Left cardiac atrium (tissue), 4 donors: ENCODE measurements at places on chromosomes 7 and 10. TPM values are rescaled to one million over a fixed set of nuclear protein-coding genes. Genes with fewer than 3 reads are reported as not detected.
A peak's percentile ranks its signal among the peaks of the same experiment; 100 is the strongest.

- no peak for DNase-seq
Observed at GRCh38 chr7:102463841-102464576, 654 bp downstream of the ALKBH4 start.

Gene HOXA9
- total RNA-seq, result not detected

Gene WNT16
- total RNA-seq, result not detected

DNA sequence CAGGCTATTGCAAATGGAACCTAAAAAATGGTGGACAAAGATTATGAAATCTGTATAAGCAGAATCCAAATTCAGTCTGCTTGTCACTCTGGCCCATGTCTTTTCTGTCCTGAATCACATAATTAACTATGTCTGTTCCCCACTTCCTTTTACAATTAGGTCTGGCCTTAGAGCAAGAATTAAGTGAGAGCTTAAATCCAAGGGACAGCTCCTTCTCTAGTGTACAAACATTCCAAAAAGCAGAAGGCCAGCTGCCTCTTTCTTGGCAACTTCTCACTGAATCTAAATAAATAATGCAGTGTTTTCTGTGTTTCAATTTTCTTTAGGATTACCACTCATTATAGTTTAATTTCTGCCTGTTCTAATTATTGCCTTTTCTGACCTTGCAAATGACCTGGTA is 39.3 kb upstream of the NEBL start:
- no peak for DNase-seq

- no peak for DNase-seq
Observed at GRCh38 chr10:77236700-77237099, 400.9 kb downstream of the KCNMA1 start.

Gene HOXA11
- total RNA-seq, result not detected

Gene CHRM2
- total RNA-seq, result 90.7 TPM

DNA sequence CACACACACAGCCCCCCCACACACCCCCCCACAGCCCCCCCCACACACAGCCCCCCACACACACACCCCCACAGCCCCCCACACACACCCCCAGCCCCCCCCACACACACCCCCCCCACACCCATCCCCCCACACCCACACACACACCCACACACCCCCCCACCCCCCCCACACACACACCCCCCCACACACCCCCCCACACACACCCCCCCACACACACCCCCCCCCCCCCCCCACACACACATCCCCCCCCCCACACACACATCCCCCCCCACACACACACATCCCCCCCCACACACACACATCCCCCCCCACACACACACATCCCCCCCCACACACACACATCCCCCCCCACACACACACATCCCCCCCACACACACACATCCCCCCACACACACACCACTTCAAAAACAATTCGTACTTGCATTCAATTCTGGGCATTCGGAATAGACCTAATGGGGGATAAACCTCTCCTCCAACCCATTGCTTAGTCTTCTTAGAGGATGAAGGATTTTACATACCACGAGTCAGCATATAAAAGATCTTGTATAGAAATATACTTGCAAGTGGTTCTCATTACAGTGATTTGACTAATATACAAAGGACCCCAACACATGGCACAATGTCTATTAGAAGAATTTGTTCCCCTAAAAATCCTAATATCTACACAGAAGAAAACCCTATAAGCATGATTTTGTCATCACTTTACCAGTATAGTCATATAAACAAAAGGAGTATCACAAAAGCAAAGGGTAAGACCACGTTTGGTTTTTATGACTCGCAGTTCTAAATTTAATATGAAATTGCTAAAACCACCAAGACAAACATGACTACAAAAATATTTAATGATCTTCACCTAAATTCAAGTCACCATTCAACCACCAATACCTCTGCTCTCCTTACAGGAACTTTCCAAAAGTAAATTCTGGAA is 80.9 kb downstream of the DIP2C start:
- DNase-seq, result no peak

DNA sequence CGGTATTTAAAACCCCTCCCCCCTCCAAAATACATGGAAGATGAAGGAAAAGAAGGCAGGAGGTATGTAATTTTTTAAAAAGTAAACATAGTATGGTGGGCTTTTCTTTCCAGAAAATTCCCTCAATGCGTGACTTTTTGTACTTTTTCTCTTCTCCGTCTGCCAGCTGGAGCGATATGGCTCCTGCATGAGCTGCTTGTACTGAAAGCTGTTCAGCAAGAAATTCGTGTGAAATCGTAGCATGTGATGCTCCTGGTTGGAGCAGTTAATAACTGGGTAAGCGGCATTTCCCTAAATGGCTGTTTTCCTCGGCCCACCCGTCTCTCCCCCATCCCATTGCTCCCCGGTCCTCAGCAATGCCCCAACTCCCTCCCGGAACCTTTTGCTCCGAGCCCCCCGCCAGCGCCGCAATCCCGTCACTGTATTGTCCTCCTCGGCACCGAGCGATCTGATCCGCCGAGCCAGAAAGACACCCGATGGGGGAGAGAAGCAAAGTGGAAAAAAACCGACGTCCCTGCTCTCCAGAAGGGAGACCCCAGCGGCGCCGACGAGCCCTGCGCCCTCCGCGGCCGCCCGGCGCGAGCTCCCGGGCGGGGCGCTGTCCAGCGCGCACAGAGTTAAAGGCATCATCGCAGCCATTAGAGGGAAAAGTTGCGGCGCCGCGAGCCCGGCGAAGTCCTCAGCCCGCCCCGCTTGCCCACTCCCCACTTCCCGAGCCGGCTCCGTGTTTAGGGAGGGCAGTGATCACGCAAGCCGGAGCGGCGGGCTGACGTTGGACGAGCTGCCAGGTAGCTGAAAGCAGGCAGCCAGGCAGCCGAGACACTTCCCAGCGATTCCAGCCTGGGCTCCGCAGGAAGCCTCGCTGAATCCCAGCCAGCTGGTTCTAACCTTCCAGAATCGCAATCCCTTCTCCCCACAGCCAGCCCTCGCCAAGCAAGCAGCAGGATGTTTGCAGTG is at the start of gene VSTM2A:
TSS of gene VSTM2A (plus strand) at position 707 of the 957 bp plus-strand sequence. CDS start 356 bp downstream, outside the sequence.
- no peak for DNase-seq

Gene OR6V1
- not detected for total RNA-seq

GRCh38 chr7:121837462-121837861 is 35.5 kb upstream of the PTPRZ1 start:
- DNase-seq, result no peak

DNA sequence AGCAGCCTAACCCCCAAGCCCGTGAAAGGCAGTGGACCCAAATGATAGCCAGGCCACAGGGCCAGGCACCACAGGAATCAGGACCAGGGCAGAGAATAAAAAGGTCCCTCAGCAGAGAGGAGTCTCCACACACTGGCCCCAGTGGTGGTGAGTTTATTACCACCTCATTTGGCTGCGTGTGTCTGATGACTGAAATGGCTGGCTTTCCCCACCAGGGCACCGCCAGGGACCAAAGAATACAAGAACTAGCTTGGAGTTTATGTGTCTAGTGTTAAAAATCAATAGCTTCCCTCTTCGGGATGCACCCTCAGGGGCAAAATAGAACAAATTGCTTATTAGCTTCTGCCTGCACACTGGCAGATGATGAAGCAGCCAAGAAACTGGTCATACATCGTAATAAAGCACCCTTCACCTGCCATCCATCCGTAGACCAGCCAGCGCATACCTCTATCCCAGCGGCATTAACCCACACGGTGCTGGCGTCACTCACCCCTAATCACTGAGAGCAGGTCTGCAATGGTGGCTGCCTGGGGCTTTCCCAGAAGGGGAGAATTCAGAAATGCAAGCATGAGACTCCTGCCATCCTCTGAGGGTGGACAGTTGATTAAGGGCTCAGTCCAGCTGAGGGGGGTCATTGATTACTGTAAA is 223.7 kb upstream of the ZMIZ1 start:
- no peak for DNase-seq

GRCh38 chr7:16563281-16564022 is 36.8 kb downstream of the LRRC72 start:
- DNase-seq, result no peak

DNA sequence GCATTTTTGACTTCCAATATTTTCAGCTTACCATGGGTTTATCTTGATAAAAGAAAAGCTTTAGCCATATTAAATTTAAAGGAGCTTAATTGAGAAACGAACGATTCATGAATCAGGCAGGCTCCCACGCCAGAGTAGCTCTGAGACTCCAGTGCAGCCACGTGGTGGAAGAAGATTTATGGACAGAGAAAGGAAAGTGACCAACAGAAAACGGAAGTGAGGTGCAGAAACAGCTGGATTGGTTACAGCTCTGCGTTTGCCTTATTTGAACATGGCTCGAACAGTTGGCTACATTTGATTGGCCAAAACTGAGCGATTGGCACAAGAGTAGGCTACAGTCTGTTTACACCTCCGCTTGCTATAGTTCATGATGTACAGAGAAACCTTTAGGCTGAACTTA is 395.4 kb downstream of the GATA3 start:
- no peak for DNase-seq

- DNase-seq, result no peak
Observed at GRCh38 chr10:96747734-96748550, 27.6 kb upstream of the PIK3AP1 start.

- peak; percentile 3 for DNase-seq
Observed at GRCh38 chr10:129764011-129764900, 199.8 kb downstream of the EBF3 start.

GRCh38 chr7:107902381-107902780 is 11.4 kb downstream of the DLD start:
- no peak for DNase-seq

Gene VPS37D
- total RNA-seq, result 2.5 TPM

Gene BAIAP2L1
- 2.4 TPM for total RNA-seq

Gene ALOX5
- 11.9 TPM for total RNA-seq

DNA sequence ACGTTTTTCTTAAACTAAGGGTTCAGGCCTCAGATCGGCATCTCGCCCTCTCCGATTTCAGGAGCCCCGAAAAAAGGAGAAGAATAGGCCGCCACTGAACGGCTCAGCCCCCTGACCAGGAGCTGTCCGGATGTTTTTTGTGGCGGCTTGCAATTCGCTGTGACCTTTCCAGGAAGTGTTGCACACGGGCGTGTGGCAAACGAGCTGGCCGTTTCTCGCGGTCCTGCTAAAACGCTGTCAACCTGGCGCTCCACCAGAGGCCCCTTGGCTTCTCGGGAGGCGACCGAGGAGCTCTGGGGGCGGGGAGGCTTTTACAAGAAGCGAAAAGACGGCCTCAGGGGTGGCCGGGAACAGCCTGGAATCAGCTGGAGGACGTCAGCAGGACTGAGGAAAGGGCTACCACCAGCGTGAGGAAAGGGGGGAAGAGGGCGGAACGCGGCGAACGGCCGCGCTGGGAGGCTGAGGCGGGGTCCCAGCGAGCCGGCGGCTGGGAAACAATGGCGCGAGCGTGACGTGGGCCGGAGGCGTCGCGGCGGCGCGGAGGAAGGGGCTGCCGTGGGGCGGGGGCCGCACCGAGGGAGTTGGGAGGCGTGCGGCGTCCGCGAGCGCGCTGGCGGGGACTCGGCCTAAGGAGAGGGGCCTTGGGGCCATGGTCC is 493 bp downstream of the NT5C2 start:
- peak; percentile 90 for DNase-seq

Gene EFCAB10
- not detected for total RNA-seq

DNA sequence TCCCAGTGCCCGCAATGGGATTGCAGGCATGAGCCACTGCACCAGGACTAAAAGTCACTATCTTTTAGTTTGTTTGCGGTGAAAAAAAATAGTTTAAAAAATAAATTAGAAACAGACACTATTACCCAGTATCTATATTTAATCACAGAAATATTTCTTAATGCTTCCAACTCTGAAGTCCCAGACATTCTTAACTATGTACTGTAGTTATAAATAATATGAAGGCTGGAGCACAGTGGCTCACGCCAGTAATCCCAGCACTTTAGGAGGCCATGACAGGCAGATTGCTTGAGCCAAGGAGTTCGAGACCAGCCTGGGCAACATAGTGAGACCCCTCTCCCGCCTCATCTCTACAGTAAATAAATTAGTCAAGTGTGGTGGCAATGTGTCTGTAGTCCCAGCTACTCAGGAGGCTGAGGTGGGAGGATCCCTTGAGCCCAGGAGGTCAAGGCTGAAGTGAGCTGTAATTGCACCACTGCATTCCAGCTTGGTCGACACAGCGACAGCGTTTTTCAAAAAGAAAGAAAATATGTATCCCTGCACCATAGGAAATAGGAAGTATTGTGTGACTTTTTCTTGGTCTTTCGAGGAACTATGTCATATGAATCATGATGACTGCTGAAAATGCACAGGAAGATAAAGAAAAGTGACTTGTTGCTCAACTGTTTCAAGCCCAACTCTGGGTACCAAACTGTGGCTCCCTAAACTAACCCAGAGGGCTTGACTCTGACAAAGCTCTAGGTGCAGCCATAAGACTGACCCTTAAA is 74.9 kb upstream of the STEAP1B start:
- DNase-seq, result no peak

Gene ANKRD61
- 0.29 TPM for total RNA-seq

GRCh38 chr10:103598654-103599115 is 105.2 kb downstream of the NEURL1 start:
- peak; percentile 60 for DNase-seq

- DNase-seq, result no peak
Observed at GRCh38 chr7:87369216-87369615, 23.8 kb downstream of the CROT start.

GRCh38 chr10:48456361-48456804 is 148.5 kb downstream of the ARHGAP22 start:
- peak; percentile 56 for DNase-seq

Gene HABP2
- total RNA-seq, result not detected

Gene OR2A5
- not detected for total RNA-seq
